Putamen (tissue), 1 donor: ENCODE measurements at places on chromosomes 16 and 17.

DNA sequence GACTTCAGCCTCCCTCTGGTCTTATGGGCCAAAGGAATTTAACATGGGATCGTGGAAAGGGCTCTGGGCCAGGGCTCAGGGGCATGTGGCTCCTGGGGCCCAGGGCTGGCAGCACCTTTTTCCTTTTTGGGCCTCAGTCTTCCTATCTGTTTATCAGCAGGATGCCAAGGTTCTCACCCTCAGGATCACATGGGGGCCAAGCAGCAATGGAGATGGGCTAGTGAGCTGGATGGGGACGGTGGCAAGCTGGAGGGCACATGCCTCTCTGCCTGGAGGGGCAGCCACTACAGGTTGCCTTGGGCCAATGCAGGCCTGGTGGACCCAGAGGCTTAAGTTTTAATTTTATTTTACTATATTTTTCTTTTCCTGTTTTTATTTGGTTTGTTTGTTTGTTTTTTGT, 95.4 kb downstream of the CYLD start:
- no peak for DNase-seq

- DNase-seq = peak; percentile 62
Observed at GRCh38 chr16:69820926-69821541, 58.9 kb downstream of the WWP2 start.

- no peak for DNase-seq
Observed at GRCh38 chr17:48278760-48279491, 151.1 kb downstream of the SKAP1 start.

- DNase-seq = no peak
Observed at GRCh38 chr17:32355649-32356377, 5.9 kb downstream of the ZNF207 start.

DNA sequence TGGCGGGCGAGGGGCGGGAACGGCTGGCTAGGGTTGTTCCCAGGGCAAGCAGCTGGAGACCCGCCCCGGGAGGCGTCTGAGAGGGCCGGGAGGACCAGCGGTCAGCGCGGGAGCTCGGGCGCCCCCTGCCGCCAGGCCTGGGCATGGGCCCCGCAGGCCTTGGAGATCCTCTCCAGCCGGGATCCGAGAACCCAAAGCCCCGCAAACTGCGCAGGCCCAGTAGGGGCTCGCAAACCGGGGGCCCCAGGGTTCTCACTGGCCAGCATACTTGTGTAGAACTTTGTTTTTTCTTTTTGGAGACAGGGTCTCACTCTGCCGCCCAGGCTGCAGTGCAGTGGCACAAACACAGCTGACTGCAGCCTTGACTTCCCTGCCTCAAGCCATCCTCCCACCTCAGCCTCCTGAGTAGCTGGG, 20.8 kb upstream of the ZNF423 start:
- DNase-seq = no peak

DNA sequence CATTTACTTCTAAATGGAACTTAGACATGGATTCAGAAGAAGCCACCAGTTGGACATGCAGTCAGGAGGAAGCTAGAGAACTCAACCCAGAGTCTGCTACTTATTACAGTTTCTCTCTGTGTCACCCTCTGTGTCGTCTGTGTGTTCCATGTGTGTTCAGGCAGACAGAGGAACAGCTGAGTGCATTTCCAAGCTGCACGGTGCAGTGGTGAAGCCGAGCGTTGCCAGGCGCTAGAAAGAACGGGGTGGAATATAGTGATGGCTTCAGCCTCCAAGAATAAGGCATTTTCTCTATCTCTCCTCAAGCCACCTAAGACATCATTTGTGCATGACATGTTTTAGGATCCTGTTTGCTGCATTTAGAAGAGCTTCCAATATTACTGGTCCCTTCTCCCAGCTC, 101.1 kb upstream of the CCL2 start:
- DNase-seq = no peak

DNA sequence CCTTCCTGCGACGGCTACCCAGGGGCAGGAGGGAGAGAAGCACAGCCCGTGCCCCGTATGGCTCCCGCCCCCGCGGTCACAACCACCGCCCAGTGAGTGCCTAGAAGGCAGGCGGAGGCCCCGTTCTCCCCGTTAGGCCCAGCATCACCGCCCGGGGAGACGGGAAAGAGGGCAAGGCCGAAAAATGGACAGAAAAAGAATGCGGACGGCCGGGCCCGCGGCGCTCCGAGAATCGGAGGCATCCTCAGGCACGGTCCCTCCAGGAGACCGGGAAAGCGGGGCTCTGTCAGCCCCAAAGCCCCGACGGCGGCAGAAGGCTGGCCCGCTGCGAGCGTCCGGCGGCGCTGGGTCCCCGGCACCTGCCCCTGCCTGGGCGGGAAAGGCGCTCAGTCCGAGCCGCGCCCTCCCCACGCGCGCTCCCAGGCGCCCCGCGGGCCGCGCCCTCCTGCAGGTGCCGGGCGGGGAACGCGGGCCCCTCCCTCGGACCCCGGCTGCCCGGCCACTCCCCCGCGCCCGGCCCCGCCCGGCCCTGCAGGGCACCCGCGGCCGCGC, 407 bp downstream of the MCRIP1 start:
- DNase-seq = no peak

GRCh38 chr17:1289695-1290094, 10.2 kb downstream of the TRARG1 start:
- no peak for DNase-seq

DNA sequence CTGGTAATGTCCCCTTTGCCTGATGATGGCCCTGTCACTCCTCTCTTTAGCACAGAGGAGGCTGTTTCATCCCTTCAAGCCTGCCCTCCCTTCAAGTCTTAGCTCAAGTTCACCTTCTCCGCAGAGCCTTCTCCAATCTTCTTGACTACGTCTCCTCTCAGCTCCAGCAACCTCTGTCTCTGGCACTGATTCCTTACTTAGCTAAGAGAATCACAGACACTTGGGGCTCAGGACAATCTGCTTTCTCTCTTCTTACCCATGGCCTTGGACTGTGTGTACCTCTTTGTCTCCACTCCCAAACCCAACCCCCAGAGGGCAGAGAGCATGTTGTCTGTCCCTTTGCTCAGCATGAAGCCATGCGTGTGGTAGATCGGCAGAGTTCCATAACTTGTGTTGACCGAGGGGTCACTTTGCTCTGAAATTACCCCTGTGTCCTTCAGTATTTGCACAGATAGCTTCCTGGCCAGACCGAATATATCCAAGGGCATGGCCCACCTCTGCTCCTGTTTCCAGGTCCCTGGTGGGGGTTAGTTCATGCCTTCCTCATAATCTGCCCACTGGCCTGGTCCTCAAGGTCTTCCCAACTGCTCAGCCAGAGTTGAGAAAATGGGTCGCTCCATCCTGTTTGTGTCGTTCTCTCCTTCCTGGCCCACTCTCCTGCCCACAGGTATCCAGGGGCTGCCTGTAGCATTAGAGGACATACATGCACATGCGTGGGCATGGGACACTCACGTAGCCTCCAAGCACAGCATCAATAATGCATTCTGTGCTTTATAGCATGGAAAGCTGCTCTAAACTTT, 41.6 kb downstream of the MAPT start:
- no peak for DNase-seq

- DNase-seq = no peak
Observed at GRCh38 chr17:56489980-56490379, 103.5 kb upstream of the NOG start.

DNA sequence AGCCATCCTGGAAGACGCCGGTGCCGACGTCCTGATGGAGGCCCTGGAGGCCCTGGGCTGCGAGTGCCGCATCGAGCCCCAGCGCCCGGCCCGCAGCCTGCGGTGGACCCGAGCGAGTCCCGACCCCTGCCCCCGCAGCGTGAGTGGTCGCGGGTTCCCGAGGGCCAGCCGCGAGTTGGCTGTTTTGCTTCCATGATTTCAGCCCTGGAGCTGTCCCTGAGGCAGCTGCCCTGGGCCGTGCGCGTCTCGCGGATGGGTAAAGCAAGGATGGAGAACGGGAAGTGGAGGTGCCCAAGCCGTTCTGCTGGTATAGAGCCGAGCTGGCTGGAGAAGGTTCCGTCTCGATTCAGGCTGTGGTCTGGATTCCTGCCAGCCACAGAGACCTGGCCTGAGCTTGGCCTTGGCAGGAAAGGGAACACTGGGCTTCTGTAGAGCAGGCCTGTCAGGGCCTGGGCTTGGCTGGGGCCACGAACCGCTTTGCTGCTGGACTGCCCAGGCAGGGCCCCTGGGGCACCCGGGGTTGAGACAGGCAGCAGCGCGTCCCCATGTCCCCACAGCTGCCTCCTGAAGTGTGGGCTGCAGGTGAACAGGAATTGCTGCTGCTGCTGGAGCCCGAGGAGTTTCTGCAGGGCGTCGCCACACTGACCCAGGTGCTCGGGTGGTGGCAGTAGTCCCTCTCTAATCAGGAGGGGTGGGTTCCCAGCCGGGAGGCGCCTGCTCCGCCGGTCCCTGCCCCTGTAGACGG, 941 bp upstream of the MRPS34 start:
- DNase-seq = no peak

GRCh38 chr17:78628547-78629435, 51.6 kb upstream of the DNAH17 start:
- no peak for DNase-seq

DNA sequence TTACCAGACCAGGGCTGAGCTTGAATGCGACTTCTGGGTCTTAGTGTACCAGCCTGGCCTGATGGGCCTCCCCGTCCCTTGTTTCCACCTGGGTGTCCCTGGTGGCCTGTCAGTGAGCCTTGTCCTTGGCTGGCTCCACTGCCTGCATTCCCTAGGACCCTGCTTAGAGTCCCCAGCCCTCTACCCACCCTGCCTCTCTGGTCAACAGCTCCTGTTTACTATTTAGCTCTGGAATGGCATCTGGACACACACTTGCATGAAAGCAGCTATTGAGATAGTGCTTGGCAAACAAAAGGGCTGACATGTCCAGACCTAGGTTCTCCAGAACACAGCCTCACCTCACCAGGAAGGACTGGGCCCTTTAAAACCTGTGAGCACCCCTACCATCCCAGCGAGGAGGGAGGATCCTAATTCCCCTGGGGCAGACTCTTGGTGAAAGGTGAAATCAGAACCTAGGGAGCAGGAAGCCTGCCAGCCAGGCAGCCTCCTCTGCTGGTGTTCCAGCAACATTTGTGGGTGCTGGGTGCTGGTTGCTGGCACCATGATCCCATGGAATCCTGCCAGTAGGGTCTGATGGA, 38.8 kb downstream of the RAI1 start:
- no peak for DNase-seq

DNA sequence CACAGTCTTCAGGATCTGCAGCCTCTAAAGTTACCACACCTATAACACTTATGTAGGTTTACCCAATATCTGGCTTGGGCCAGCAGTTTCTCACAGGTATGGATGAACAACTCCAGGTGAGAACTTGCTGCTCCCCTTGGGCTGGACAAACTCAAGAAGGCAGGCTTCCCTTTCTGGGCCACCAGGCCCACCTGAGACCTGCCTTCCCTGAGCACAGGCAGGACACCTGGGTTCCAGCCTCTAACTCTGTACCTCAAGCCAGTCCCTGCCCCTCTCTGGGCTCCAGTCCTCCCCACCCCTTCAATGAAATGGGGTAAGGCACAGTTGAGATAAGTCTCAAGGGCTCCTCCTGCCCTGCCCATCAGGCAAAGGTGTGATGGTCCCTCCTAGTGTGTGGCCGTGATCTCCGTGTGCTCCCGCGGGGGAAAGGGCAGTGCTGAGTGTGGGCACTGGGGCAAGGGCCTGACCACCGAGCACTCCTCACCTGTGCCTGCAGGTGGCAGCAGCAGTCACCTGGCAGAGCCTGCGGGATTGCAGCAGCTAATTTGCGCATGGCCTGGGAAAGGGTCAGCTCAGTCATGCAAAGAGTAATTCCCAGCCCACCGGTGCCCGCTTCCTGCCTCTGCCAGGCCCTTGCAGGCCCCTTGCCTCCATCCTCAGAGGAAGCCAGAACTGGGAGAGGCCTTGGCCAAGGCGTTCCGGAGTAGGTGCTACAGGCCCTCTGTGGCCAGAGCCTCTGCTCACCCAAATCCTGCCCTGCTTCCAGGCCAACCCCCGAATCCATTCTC, 28.2 kb upstream of the ADGRG1 start:
- DNase-seq = no peak

GRCh38 chr16:85821390-85822135, 22.1 kb downstream of the COX4I1 start:
- DNase-seq = peak; percentile 54

GRCh38 chr16:84514874-84515835, 10.7 kb upstream of the MEAK7 start:
- DNase-seq = no peak

DNA sequence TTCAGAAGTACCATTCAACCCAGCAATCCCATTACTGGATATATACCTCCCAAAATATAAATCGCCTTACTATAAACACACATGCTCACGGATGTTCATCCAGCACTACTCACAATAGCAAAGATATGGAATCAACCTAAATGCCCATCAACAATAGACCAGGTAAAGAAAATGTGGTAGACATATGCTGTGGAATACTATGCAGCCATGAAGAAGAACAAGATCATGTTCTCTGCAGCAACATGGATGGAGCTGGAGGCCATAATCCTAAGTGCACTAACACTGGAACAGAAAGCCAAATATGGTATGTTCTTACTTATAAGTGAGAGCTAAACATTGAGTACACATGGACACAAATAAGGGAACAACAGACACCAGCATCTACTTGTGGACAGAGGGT, 7.8 kb downstream of the ALOX15 start:
- no peak for DNase-seq

DNA sequence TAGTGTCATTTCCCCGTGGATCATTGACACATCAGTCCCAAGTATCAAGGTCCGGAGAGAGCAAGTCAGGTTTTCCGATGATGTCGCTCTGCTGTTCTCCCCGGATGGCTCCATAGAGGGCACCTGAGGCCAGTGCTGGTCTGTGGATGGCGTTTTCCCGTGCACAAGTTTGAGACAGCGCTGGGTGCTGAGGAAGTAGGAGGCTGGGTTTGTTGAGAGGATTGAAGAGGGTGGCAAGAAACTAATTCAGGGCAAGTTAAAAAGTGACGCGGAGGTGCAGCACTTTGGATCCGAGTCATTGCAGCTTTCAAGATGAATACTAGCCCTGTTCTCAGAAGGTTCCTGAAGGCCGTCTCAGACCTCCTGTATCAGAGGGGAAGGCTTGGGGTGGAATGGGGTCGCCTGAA, 7.7 kb downstream of the NUBP1 start:
- no peak for DNase-seq

- DNase-seq = peak; percentile 27
Observed at GRCh38 chr17:50396261-50397110, 837 bp downstream of the LRRC59 start.
